CD8-positive, alpha-beta memory T cell (primary cell): ENCODE measurements at places on chromosomes 6 and 20.

GRCh38 chr6:21381331-21381963 is 212.1 kb upstream of the SOX4 start:
- no peak for DNase-seq

- DNase-seq, result no peak
These were observed 157.8 kb upstream of the AFDN start for GRCh38 chr6:167668754-167669552.

GRCh38 chr6:135577059-135577538 is 79.6 kb upstream of the AHI1 start:
- no peak for DNase-seq

DNA sequence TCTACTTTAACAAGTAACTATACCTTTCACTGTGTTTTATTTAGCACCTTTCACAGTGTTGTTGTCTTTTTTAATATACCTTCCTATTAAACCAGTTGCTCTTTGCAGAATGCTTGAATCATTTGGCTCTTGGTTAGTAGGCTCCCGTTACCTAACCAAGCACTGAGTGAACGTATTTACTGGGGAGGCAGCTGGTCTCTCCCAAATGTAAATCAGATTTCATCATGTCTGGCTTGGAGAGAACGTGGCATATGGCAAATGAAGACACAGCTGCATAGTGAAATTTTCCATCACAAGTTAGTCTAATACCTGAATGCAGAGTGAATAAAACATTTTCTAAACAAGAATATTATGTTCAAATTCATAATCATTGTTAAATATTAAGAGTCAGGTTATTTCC is 12.4 kb downstream of the HTR1E start:
- no peak for DNase-seq

DNA sequence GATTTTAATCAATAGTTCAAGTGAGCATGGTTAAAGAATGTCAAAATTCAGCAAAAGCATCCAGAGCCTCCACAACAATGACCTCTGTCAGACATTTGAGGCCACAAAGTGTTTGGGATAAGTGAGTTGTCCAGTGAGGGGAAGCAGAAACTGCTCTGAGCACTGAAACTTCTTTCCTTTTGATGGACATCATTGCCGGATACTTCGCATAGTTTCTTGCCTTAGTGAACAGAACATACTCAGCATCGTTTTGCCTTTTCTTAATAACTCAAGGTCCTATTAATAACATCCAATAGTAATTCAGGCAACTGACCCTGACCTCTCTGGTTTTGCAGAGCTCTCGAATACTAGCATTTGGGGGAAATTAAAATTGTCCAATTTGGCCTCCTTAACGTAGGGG is 78.6 kb downstream of the EDN3 start:
- no peak for DNase-seq

DNA sequence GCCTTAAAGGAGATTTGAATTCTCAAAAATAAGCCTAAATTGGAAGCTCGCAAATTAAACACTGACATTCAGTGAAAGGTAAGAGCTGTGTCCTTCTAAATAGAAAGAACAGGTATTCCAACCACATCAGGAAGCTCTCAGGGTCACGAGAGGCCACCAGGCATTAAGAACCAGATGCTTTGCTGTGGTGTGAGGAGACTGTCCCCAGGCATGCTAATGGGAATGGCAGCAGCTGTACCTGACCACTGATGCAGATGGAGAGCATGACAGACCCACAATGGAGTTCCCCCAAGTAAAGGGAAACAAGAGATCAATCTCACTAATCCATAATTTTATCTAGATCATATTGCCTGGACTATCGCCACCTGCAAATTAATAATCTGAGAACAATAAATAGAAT is 658.9 kb upstream of the NOX3 start:
- DNase-seq, result no peak

- DNase-seq, result peak; percentile 5
These were observed at the start of gene RAB32 for GRCh38 chr6:146543211-146543939. Gene RAB32 (plus strand): TSS chr6:146543833. CDS start chr6:146543872, 39 bp downstream.
